Activated T-cell treated with anti-CD3 and anti-CD28 coated beads, Interleukin-2, amount 50 U/mL, for 72 hours (primary cell): ENCODE measurements at places on chromosomes 5 and 9. TPM values are rescaled to one million over a fixed set of nuclear protein-coding genes. Genes with fewer than 3 reads are reported as not detected.
A peak's percentile ranks its signal among the peaks of the same experiment; 100 is the strongest.

HDHD3 gene
- 15.5 TPM for total RNA-seq

DAB2 gene
- total RNA-seq, result not detected

KCNMB1 gene
- total RNA-seq, result not detected

GDF9 gene
- total RNA-seq, result 1.9 TPM

CRHBP gene
- 0.26 TPM for total RNA-seq

TTLL11 gene
- 2.5 TPM for total RNA-seq

- no peaks in the 10 kb centered on the region for H3K36me3 ChIP-seq
- H3K27ac ChIP-seq, result no peak overlapping the region
- no peak for DNase-seq
- peaks cover 13% of the 10 kb centered on the region for H3K4me1 ChIP-seq
These were observed 83.0 kb upstream of the IFNE start for GRCh38 chr9:21565155-21565554.

- no peak for DNase-seq
- no peaks in the 10 kb centered on the region for H3K36me3 ChIP-seq
- no peak overlapping the region for H3K4me3 ChIP-seq
- H3K27me3 ChIP-seq, result no peaks in the 10 kb centered on the region
These were observed 107.7 kb downstream of the MTRR start for GRCh38 chr5:7976411-7977190.

DNA sequence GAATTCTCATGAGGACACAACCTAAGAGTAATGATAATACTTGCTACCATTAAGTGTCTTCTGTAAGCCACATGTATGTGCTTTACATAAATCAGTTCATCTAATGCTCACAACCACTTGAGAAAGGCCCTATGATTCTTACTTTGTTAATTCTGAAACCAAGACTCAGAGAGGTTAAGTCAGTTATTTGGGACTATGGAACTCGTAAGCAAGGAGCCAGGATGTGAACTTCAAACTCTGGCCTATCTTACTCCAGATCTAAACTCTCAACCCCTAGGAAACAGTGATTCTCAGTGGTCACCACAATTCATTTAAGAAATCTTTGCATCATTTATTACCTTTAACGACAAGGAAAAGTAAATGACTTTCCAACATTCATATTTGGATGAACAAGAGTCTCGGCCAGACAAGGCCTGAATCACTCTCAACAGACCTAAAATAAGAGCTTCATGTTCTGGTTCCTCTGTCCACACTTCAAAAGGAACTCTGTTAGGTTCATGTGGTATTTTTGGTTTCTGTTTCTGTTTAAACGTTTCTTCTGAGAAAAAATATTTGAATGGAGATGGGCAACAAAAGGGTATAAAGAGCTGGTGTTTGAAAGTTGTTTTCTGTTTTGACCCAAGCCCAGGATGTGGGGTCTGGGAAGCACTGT lies 104.8 kb downstream of the LPAR1 start:
- H3K36me3 ChIP-seq, result no peaks in the 10 kb centered on the region
- no peak overlapping the region for H3K27ac ChIP-seq
- H3K27me3 ChIP-seq, result no peaks in the 10 kb centered on the region
- no peaks in the 10 kb centered on the region for H3K4me1 ChIP-seq
- DNase-seq, result no peak

GRCh38 chr5:178273665-178274541 lies 41.3 kb upstream of the PHYKPL start:
- no peaks in the 10 kb centered on the region for H3K27me3 ChIP-seq
- no peak overlapping the region for H3K27ac ChIP-seq
- no peaks in the 10 kb centered on the region for H3K36me3 ChIP-seq
- H3K4me3 ChIP-seq, result no peak overlapping the region
- H3K4me1 ChIP-seq, result no peaks in the 10 kb centered on the region
- no peak for DNase-seq

- no peak overlapping the region for H3K27ac ChIP-seq
- no peaks in the 10 kb centered on the region for H3K36me3 ChIP-seq
- H3K4me1 ChIP-seq, result no peaks in the 10 kb centered on the region
- H3K27me3 ChIP-seq, result no peaks in the 10 kb centered on the region
- no peak for DNase-seq
These were observed 427.9 kb upstream of the CLINT1 start for GRCh38 chr5:158286827-158287226.

DNA sequence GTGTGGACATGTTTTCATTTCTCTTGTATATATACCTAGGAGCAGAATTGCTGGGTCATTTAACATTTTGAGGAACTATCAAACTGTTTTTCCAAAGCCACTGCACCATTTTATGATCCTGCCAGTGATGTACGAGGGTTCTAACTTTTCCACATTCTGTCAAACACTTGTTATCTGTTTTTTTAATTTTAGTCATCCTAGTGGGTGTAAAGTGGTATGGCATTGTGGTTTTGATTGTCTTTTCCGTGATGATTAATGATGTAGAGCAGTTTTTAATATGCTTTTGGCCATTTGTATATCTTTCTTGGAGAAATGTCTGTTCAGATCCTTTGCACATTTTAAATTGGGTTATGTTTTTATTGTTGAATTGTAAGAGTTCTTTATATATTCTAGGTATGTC lies 107.0 kb downstream of the MELK start:
- DNase-seq, result no peak
- no peaks in the 10 kb centered on the region for H3K27me3 ChIP-seq
- H3K4me1 ChIP-seq, result peaks cover 20% of the 10 kb centered on the region

DNA sequence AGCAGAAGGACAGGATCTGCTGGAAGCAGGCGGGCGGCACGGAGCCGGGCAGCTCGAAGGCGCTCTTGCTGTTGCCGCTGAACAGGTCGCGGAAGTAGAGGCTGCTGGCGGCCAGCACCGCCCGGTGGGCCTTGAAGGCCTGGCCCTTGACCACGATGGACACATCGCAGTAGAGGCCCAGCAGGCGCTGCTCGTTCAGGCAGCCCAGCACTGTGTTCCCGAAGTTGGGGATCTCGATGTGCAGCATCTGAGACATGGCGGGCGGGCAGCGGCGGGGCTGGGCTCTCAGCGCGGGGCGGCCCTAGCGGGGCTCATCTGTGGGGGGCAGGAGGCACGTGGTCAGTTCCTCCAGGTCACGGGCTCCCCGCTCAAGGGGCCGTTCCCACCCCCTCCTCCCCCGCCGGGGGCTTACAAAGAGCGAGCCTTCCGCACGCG lies 44.8 kb downstream of the NACC2 start:
- H3K27ac ChIP-seq, result no peak overlapping the region
- DNase-seq, result no peak

DNA sequence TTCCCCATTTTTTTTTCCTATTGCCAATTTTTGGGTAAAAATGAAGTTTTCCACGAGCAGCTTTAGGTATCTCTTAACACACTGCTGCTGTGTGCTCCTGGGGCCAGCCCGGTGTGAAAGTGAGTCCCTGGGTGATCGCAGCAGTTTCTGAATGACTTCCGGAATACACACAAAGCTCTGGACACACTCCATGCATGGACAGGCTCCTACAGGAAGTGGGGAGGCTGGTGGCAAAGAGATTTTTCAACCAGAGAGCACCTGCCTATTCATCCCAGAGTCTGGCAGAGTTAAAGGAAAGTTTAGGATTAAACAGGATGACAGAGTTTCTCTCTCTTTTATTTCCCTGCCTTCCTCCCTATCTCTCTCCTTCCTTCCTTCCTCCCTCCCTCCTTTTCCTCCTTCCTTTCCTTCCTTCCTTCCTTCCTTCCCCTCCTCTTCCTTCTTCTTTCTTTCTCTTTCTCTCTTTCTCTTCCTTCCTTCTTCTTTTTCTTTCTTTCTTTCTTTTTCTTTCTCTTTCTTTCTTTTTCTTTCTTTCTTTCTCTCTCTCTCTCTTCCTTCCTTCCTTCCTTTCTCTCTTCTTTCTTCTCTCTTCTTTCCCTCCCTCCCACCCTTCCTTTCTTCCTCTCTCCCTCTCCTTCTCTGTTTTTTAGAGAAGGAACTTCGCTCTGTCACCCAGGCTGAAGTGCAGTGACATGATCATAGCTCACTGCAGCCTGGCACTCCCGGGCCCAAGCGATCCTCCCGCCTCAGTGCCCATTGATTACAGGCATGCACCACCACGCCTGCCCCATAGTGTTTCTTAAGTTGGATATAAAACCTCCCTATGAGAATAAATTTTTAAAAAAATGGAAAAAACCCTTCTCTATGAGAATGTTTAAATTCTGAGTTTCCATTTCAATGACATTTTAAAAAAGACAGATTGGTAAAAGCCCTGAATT lies 38.7 kb upstream of the UBTD2 start:
- H3K4me3 ChIP-seq, result no peak overlapping the region
- no peak for DNase-seq
- no peaks in the 10 kb centered on the region for H3K27me3 ChIP-seq
- no peaks in the 10 kb centered on the region for H3K36me3 ChIP-seq
- H3K4me1 ChIP-seq, result no peaks in the 10 kb centered on the region
- no peak overlapping the region for H3K27ac ChIP-seq

GRCh38 chr5:151097820-151098767 lies 17.3 kb upstream of the TNIP1 start:
- peaks cover 74% of the 10 kb centered on the region for H3K4me1 ChIP-seq
- H3K4me3 ChIP-seq, result peak overlapping the region; percentile 69
- DNase-seq, result peak; percentile 52

- H3K4me1 ChIP-seq, result no peaks in the 10 kb centered on the region
- H3K4me3 ChIP-seq, result no peak overlapping the region
- DNase-seq, result no peak
- H3K27ac ChIP-seq, result no peak overlapping the region
These were observed 111.9 kb downstream of the PDE8B start for GRCh38 chr5:77322406-77322805.

DNA sequence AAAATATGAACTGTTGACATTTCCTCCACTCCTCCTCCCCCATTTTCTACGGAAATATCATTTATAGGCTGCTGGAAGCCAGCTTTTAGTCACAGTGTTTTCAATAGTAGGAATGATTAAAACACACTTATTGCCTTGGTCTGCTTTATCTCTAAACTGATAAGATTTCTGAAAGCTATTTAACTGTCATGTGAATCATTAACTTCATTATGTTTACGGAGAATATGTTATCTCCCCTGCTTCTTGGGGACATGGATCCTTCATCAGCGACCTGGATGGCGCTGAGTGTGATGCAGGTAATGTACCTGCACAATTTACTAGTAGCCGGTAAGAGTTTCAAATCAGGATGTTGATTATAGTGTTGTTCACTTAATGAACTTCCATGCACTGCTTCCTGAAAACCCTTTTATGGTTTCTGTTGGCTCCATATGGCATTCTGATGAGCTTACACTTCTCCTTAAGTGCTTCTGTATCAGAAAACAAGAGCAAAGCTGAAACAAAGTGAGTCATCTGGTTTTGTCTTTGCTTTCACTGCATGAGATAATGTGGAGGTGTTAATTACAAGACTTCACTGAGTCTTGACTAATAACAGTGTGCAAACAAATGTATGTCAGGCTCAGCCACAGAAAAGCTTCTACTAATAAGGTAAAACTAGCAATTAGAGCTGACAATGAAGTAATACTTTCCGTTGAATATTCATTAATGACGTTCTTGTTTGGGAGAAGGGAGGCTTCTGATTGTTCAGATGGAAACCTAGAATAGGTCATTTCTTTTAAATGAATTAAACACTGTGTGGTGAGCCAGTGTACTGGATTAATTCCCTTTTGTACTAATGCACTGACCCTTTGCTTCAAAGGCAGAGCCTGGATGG lies 162.4 kb upstream of the ZNF608 start:
- no peak overlapping the region for H3K4me3 ChIP-seq
- H3K4me1 ChIP-seq, result peaks cover 7% of the 10 kb centered on the region
- no peaks in the 10 kb centered on the region for H3K36me3 ChIP-seq
- no peak for DNase-seq
- H3K27ac ChIP-seq, result no peak overlapping the region

GRCh38 chr9:111102793-111103464 lies 64.7 kb upstream of the LPAR1 start:
- no peaks in the 10 kb centered on the region for H3K4me1 ChIP-seq
- H3K27ac ChIP-seq, result no peak overlapping the region
- H3K36me3 ChIP-seq, result no peaks in the 10 kb centered on the region
- DNase-seq, result no peak
- no peaks in the 10 kb centered on the region for H3K27me3 ChIP-seq
- H3K4me3 ChIP-seq, result no peak overlapping the region
